CD8-positive, alpha-beta memory T cell (primary cell): ENCODE measurements at places on chromosomes 7 and 10. TPM values are rescaled to one million over a fixed set of nuclear protein-coding genes. Genes with fewer than 3 reads are reported as not detected.

The PON1 gene
- total RNA-seq: not detected

The PCDH15 gene
- not detected for total RNA-seq

The GAD2 gene
- total RNA-seq: not detected

The GALNT17 gene
- not detected for total RNA-seq

The ENTPD1 gene
- 6.7 TPM for total RNA-seq

The COBL gene
- not detected for total RNA-seq

The NEUROD6 gene
- not detected for total RNA-seq

The CAV2 gene
- total RNA-seq: not detected

The MACC1 gene
- total RNA-seq: 0.86 TPM

The TMEM236 gene
- total RNA-seq: 0.11 TPM

The GIMAP7 gene
- total RNA-seq: 51.4 TPM

The SH2B2 gene
- 1.8 TPM for total RNA-seq

The NUDT13 gene
- total RNA-seq: 1.7 TPM
